Fibroblast of lung (primary cell): ENCODE measurements at places on chromosomes 2 and 18.

- no peak for DNase-seq
Measured at GRCh38 chr18:22026362-22026761, 143.0 kb upstream of the GATA6 start.

- no peak for DNase-seq
Measured at GRCh38 chr2:98519851-98520250, 75.2 kb downstream of the INPP4A start.

DNA sequence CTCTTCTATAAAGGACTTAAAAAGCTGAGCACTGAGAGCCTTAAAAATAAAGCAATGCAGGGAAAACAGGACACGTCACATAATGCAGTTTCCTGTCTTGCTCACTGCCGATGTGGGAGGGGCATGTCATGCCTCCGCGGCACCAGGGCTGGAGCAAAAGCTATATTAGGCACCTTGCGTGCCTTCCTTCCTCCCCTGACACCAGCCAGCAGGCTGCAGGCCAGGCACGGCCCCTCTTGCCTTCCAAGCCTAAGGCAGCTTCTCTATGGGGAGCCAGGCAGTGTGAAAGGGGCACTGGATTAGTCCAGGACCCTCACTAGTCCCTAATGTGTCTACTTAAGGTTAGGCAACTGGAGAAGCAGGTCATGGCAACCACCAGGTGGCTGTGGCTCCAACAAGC is 26.3 kb downstream of the MRPL35 start:
- DNase-seq = no peak

DNA sequence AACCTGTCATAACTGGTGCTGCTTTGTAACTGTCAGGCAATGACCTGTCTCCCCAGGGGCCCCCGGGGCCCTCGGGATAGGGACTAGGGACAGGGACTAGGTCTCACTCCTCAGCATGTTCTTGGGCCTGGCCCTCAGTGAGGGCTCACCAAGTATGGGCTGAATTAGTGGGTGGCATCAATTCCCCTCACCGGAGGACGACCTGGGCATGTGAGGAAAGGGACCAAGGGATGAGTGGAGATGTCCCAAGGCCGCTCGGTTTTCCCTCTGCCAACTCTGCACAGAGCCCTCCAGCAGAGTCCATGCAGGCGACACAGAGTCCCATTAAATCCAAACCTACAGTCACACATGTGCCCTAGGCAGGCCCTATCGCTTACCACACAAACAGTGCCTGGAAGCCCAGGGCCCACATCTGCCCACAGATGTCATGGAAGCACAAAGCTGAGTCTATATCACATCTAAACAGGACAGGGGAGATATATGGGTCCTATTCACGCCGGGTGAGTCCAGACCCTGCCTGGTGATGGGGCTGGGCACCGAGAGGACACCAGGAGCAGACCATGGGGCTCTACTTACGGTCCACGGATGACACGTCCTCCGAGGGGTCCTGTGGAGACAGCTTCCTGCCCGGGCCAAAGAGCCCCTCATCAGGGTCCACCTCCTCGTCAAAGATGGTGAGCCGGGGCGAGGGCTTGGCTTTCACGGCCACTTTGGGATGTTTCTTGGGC is 26.6 kb downstream of the HS1BP3 start:
- DNase-seq = no peak

DNA sequence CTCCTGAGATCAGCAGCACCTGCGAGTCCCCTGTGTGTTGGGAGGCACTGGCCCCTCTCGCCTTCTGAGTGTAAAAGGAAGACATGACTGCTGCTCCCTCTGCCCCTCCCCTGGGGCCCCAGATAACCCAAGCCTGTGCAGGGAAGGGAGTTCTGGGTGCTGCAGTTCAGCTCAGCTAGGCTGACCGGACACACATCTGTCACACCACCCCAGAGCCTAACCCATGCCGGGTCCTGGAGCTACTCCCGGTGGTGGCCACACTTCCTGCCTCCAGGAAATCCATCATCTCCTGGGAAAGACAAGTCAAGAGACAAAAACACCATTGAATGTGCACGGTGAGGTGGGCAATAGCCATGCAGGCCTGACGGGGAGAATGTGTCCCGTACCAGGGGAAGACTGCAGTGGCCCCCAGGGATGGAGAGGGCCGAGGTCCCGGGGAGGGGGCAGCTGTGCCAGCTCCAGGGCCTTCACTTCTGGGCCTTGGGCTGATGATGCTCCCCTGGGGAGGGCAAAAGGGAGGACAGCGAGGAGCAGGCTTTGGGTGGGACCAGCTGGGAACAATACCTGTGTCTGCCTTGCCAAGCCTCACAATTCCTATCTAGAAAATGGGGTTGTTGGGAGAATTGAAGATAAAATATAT is 210.6 kb downstream of the TFCP2L1 start:
- DNase-seq = no peak

GRCh38 chr2:66775730-66776422 is 341.0 kb downstream of the MEIS1 start:
- no peak for DNase-seq

- no peak for DNase-seq
Measured at GRCh38 chr2:64019975-64020528, 824 bp upstream of the VPS54 start.

GRCh38 chr2:230723363-230723762 is 10.7 kb downstream of the CAB39 start:
- DNase-seq = no peak

DNA sequence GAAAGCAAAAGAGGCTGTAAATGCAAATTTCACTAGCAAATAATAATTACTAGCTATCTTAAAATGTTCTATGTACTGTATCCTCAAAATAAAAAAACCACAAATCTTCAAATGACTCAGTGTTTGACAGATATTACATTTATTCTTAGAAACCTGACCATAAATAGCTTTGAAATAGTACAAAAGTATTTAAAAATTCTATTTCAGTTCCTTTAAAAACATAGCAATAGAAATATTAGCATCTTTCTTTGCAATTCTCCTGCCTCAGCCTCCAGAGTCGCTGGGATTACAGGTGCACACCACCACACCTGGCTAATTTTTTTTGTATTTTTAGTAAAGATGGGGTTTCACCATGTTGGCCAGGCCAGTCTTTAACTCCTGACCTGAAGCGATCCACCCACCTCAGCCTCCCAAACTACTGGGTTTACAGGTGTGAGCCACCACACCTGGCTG is 50.6 kb downstream of the MSH6 start:
- DNase-seq = no peak
